Stimulated activated CD8-positive, alpha-beta memory T cell treated with anti-CD3 and anti-CD28 coated beads, Interleukin-7, amount 100 ng/mL, for 4 hours (primary cell): ENCODE measurements at places on chromosomes 4 and X.

- DNase-seq: no peak
Measured at GRCh38 chrX:83512111-83512510, 4.0 kb downstream of the POU3F4 start.

DNA sequence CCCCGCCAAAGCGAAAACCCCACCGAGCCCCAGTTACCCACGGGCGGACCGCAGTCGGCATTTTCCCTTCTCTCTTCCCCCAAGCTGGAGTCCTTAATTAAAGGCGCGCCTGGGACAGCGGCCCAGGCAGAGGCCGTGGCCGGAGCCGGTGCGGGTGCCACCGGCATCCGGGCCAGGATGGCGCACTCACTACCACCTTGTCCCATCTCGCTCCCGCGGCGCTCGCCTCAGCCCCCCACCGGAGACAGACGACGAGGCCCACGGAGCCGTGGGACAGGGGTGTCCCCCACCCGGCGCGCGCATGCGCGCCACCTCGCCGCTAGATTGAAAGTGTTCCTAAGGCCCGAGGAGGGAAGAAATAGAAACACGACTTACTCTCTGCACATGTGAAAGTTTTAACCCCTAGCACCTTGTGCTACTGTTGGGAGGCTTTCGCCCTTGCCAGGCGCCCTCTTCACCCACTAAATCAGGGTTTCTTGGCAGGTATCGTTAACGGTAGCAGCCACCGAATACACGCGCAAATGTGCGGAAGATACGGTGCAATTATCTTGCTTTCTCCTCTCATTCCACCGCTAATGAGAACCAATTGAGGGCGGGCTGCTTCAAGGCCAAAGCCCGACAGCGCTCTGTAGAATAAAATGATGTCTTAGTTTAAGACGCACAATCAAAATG lies 64.3 kb upstream of the CCDC160 start:
- peak; percentile 50 for DNase-seq

DNA sequence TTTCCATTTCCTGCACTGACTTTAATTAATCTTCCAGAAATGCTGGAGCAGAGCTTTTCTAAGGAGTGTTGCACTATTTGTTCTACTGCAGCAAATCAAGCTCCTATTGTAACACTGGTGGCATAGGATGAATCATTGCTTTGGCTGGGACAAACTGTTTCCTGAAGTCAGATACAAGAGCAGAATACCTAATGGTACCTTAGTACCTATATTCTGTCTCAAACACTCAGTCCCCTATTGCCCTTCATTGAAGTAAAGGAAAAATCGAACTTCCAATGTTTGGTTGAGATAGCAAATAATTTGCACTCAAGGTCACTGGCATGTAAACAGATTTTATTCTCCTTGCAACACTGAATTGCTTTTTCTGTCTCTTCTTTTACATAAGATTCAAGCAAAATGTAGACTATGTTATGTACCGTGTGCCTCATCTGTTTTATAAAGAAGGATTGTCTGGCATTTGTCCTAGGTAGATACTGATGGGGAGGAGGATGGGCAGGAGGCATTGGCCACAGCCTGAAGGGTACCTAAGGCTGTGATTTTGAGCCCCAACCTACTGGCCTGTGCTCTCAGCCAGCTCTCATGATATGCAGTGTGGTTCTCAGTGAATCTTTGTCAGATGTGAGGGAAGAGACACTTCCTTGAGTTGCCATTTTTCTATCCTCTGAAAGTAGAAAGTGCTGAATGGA lies 141.6 kb downstream of the AASDH start:
- DNase-seq: no peak

DNA sequence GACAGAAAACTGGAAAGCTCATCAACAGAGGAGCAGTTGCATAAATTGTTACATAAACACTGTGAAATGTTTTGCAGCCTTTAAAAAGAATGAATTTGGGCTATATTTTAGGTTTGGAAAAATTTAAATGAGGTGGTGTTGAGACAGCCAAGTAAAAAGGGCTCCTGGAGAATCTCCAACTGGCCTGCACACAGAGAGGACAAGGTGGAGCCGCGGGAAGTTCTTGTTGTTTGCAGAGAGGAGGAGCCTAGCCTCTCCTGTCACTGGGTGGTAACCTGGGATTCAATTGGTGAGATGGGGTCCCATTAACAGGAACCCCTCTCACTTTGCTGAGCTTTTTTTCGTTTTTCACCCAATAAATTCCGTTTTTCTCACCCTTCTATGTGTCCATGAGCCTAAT lies 13.4 kb downstream of the GIMD1 start:
- DNase-seq: no peak

- DNase-seq: no peak
Measured at GRCh38 chrX:9586992-9587392, 122.1 kb downstream of the TBL1X start.

- no peak for DNase-seq
Measured at GRCh38 chr4:122639181-122639580, 18.3 kb upstream of the IL21 start.

DNA sequence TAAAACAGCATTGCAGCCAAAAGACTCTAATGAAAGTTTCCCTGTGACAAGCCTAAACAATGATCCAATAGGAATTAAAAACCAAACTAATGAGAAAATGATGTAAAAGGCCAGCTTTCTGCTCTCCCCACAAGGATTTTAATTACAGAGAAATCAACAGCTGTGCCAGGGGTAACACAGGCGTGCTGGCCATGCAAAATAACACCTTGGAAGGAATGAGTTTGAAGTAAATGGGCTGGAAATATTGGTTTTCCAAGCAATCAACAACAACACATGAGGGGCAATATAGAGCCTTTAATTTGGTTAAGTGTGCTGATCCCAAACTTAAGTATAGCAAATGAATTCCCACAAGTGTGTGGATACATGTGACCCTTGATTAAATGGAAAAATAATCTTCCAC lies 56.9 kb downstream of the NDNF start:
- no peak for DNase-seq

- DNase-seq: no peak
Measured at GRCh38 chr4:89653012-89653411, 183.9 kb downstream of the SNCA start.

DNA sequence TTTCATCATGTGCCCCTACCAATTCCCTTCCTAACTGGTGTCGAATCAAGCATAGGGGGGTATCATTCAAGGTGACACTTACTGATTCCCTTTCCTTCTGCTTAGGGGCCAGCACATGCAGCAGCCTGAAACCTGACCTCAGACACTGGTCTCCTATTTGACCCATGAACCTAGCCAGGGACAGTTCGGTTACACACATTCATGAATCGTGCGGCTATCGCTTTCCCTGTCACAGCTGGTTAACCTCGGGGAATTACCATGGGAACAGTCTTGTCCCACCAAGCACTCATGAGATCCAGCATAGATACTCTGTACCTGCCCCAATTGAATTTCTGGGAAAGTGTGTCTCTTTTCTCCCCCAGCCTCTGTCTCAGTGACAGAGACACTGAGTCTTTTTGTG lies 140.4 kb downstream of the ZNF674 start:
- no peak for DNase-seq

DNA sequence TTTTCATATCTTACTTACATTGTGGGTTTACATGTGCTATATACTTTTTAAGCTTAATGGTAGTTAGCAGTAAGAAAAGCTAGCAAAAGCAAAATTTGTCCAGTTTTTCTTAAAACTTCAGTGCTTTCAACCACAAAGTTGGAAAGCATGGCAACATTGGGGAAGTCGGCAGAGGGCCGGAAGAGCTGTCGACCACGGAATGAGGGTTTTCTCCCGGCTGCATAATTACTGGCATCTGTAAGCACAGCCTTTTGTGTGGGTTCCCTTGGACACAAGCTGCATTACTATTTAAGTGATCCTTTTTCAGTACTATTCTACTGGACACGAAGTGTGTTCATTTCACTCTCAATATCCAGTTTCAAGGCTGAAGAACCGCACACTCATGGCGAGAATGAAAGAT lies 560.4 kb downstream of the ANKRD50 start:
- no peak for DNase-seq

DNA sequence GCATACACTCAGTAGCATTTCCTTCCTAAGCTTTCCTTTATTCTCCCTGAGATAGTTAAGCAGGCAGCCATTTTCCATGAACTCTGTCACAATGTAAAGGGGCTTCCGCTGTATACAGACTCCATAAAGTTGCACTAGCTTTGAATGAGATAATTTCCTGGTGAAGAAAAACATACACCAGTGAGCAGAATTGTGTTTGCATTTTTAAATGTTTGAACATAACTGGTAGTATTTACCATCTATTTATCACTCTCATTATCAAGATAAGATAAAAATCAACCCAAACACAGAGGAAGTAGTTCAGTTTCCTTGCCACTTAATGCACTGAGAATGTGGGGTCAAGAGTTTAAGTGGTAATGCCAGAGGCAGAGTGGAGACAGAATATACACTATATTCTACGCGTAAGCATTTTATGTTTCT lies 54.1 kb downstream of the TXK start:
- no peak for DNase-seq

- no peak for DNase-seq
Measured at GRCh38 chrX:71106427-71106826, at the start of gene CXorf65. CXorf65 (minus strand) TSS chrX:71106740; CDS start chrX:71106556, 184 bp downstream.

GRCh38 chr4:37717576-37717975 lies 31.4 kb upstream of the RELL1 start:
- DNase-seq: no peak

- no peak for DNase-seq
Measured at GRCh38 chr4:158934996-158935669, 166.3 kb downstream of the FNIP2 start.
